Aorta (tissue), 5 donors: ENCODE measurements at places on chromosomes 16 and 17. TPM values are rescaled to one million over a fixed set of nuclear protein-coding genes. Genes with fewer than 3 reads are reported as not detected.

The SEC14L1 gene
- total RNA-seq, result 99.8 TPM

DNA sequence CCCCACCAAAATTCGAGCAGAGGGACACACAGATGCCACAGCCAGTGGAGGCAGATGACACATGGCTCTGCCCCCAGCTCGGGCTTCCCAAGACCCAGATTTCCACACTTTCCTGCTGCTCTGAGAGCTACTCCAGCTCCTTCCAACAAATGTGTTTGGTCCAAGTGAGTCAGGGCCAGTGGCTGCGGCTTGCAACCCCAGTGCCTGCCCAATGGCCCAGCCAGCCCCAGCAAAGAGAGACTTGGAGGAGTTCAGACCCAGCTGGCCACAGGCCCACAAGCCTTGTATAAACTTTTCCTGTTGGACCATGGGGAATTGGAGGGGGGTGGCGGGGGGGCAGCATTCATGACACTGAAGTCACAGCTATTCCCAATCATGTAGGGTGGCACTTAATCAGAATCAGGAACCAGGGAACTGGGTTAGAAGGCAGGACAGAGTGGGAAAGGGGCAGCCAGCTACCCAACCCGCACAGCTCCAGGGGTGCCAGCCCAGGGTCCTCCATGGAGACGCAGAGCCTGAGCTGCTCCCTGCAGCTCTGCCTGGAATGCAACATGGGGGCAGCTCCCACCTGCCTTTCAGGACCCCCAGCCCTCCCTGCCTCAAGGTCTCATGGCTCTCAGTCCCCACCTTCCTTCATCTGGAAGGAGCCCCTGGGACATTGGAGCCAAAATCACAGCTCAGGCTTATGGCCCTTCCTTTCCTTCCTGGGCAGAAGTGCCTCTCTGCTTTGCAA is 17.5 kb upstream of the C16orf78 start:
- H3K4me1 ChIP-seq, result no peaks in the 10 kb centered on the region
- H3K4me3 ChIP-seq, result no peak overlapping the region
- H3K36me3 ChIP-seq, result no peaks in the 10 kb centered on the region
- no peaks in the 10 kb centered on the region for H3K27me3 ChIP-seq

DNA sequence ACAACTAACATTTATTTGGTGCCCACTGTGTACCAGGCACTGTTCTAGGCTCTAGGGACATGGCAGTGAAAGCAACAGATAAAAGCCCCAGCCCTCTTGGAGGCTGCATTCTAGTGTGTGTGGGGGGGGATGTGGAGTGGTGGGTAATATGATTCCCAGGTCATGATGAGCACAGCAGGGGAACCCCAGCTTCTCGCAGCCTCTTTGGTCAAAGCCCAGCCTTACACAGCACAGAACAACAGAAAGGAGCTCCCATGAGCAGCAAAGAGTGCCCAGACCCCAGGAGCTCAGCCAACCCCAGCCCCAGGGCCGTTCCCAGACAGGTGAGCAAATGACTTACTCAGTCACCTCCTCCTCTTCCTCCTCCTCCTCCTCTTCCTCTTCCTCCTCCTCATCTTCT is 21.9 kb downstream of the CNGB1 start:
- no peak overlapping the region for H3K4me3 ChIP-seq
- no peak overlapping the region for H3K27ac ChIP-seq
- H3K4me1 ChIP-seq, result no peaks in the 10 kb centered on the region
- H3K27me3 ChIP-seq, result no peaks in the 10 kb centered on the region
- no peaks in the 10 kb centered on the region for H3K36me3 ChIP-seq
- no peak for DNase-seq

DNA sequence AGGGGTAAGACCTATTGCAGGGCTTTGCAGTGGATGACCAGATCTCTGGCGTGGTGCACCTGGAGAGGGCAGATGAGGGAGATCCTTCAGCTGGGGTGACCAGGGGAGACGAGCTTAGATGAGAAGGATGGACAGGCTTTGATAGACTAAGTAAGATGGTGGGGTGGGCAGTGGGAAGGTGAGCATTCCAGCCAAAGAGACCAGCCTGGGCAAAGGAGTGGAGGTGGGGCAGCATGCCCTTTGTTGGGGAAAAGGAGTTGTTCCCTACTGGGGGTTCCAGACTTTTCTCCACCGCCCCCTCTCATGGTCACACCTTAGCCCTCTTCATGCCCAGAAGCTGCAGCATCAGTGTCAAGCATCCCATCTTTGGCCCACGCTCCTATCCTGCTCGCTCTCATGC is 27.6 kb downstream of the ANKRD40 start:
- H3K4me3 ChIP-seq, result no peak overlapping the region
- H3K4me1 ChIP-seq, result no peaks in the 10 kb centered on the region
- DNase-seq, result peak; percentile 32
- H3K27ac ChIP-seq, result no peak overlapping the region
- no peaks in the 10 kb centered on the region for H3K36me3 ChIP-seq

DNA sequence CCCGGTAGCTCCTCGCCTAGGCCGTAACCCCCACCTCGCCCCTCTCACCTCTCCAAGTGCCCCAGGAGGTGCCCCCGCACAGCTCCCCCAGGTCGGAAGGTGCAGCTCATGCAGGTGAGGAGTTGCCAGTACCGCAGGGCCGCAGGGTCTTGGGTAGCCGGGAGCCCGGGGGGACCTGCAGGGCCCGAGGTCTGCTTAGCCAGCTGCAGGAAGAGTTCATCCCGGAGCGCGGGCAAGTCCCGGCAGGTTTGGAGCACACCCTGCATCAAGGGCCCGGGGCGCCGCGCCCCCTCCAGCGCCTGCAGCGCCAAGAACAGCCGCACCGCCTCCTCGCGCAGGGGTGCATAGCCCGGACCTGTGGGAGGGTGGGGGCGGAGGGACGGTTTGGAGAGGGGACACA is 4.8 kb downstream of the PLEKHH3 start:
- H3K27me3 ChIP-seq, result no peaks in the 10 kb centered on the region
- no peak overlapping the region for H3K27ac ChIP-seq
- H3K4me3 ChIP-seq, result no peak overlapping the region
- peaks cover 3% of the 10 kb centered on the region for H3K36me3 ChIP-seq
- DNase-seq, result no peak
- peaks cover under 1% of the 10 kb centered on the region for H3K4me1 ChIP-seq
